ENCODE measurements at places on chromosomes 1 and 21. TPM values are rescaled to one million over a fixed set of nuclear protein-coding genes. Genes with fewer than 3 reads are reported as not detected.

The FRRS1 gene
- polyA plus RNA-seq, result 0.93 TPM

The POLR3GL gene
- 13.2 TPM for polyA plus RNA-seq

- DNase-seq, result no peak
Measured at GRCh38 chr21:29321932-29322928, 23.5 kb downstream of the BACH1 start.

DNA sequence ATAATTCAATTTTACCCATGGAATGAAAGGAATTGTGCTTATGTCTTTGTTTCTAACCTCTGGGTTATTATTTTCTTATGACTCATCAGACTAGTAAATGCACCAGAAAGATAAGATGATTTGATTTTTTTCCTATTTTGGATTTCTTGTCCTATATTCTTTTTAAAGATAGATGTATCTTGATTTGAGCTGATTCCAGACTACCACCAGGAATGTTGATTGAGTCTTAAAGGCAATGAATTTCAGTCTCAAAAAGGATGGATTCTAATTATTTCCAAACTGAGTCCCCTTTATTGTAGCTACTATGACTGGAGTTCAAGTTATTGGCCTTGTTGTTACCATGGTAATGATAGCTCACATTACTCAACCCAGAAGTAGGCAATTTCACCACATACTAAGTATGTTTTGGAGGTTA is 95.8 kb upstream of the RGS4 start:
- DNase-seq, result peak; percentile 89

- DNase-seq, result no peak
Measured at GRCh38 chr1:212467843-212468482, 35.2 kb downstream of the NENF start.

GRCh38 chr1:94031591-94031990 is 89.4 kb downstream of the ABCA4 start:
- no peak for DNase-seq

GRCh38 chr21:35932232-35932911 is 128.0 kb downstream of the SETD4 start:
- peak; percentile 60 for DNase-seq

DNA sequence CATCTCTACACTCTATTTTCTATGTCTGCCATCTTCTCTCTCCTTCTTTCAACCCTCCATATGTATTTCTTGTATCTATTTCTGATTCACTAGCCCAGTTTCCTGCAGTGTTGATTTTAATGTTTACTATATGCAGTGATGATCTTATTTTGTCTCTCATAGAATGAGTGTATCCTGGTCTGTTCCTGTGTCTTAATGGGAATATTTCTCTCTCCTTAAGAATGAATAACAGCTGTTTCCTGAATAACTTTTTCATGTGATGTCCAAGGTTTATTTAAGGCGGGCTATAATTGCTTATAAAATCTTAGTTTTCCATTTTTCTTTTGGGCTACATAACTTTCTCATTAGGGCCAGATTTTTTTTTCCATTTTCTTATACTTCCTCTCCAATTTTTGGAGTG is 144.5 kb downstream of the C1orf21 start:
- DNase-seq, result peak; percentile 54

GRCh38 chr21:29064850-29065481 is 8.5 kb downstream of the CCT8 start:
- DNase-seq, result no peak

GRCh38 chr1:59098655-59099054 is 198.2 kb upstream of the FGGY start:
- no peak for DNase-seq

GRCh38 chr1:88421997-88422396 is 262.1 kb upstream of the PKN2 start:
- no peak for DNase-seq

- no peak for DNase-seq
Measured at GRCh38 chr1:154445040-154445472, 39.9 kb downstream of the IL6R start.

Measured in BJ (cell line).